ENCODE measurements at places on chromosomes 5 and 9.

DNA sequence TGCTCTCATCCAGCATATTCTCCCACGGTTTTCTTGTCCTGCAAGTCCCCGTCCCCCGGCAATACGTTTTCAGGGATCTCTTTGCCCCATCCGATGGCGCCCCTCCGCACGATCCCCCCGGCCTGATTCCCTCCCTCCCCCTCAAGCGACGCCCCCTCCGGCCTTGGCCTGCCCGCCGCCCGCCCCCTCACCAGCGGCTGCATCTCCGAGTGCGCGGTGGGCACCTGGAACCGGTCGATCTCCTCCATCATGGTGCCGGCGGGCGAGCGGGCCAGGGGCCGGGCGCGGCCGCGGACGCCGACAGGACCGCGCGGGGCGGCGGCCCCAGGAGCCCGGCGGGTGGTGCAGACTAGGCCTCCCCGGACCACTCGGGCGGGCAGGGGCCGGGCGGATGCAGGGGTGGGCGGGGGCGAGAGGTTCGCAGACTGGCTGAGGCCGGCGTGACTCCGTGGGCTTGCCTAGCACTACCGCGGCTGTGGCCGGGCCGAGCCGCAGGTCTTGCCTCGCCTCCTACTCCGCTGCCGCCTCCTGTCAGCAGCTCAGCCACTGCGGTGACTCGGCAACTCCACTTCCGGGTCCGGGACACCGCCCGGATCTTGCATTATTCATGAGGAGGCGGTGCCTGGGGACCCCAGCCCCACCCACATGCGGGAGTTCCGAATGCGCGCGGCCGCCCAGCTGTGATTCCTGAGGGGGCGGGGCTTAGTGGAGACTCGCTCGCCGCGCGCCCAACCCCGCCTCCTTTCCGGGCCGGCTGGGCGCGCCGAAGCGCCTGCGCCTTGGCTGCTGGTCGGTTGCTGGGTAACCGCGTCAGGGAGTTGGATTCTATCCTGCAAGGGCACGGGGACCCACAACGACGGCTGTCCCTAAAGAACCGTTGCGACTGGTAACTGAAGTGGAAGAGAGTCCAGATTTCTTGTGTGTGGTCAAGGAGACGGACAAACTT is at the start of the genes DNAI1 and FAM219A:
Gene DNAI1 (plus strand): TSS at position 793 of the 946 bp plus-strand sequence. CDS start 201 bp downstream, outside the sequence.
Gene FAM219A (minus strand): TSS at position 558 of the 946 bp plus-strand sequence. CDS start 307 bp downstream, at position 251.
- DNase-seq, result peak; percentile 88

DNA sequence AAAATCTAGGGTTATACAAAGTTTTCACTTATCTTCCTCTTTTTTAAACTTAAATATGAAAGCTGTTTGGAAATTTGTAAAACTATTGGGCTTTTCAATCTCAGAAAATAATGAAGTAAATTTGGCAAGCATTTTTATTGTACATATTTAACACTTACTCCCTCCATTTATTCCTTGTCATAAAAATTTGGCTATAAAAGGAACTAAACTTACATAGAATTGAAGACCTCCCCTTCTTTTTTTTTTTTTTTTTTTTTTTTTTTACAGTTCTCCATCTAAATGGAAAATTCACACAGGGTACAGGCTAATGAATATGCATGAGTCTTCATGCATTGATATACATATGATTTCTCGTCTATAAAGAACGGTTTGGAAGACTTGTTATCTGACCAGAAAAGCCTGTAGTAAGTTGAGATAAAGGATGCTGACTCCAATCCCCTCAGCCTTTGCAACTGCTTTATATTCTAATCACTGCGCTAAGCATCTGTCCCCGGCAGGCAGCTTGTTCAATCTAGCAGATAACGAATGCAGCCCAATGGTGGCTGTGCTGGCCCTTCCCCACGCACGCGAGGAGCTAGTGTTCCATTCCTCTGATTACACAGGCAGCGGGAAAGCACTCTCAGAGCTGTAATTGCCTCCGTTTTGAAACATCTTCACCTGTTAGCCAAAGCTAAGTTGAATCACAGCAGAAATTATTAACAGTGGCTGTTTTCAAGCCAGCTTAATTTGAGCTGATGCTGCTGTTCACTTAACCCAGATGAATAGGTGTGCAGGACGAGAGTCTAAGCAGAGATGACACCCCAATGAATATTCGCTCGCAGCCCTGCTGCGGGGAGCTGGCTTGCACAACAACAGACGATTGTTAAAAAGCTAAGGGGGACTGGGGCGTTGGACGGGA is 453.8 kb upstream of the ZNF608 start:
- DNase-seq, result no peak

GRCh38 chr9:124975131-124975530 is 34.2 kb upstream of the GOLGA1 start:
- no peak for DNase-seq

DNA sequence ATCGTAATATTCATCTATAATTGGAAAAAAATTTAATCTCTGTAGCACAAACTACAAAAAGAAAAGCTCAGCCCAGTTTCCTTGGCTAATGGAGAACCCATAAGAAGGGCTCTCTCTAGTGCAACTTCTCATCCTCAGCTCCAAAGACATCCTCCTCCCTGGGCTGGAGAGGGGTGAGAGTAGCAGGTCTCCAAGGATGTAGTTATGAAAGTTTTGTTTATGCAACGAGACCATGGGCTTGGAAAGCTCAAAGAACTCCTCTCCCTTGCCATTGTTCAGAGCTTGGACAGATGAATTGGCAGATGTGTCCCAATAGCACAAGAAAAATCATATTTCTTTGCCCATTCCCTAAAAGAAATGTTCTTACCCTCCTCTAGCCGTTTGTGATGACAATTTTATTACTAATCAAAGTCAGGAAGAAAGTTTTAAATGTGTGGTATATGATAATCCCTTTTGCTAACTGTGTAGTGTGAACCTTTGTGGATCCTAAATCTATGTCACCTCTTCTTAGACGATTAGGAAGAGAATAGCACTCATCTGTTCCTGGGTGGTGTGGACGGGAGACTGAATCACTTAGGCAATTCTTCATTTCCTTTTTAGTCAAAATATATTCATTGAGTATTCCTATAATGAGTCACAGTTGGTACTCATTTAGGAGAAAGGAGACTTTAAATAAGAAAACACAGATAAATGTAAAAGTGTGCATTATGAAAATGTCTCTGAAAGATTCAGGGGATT is 52.2 kb downstream of the GARNL3 start:
- DNase-seq, result no peak

DNA sequence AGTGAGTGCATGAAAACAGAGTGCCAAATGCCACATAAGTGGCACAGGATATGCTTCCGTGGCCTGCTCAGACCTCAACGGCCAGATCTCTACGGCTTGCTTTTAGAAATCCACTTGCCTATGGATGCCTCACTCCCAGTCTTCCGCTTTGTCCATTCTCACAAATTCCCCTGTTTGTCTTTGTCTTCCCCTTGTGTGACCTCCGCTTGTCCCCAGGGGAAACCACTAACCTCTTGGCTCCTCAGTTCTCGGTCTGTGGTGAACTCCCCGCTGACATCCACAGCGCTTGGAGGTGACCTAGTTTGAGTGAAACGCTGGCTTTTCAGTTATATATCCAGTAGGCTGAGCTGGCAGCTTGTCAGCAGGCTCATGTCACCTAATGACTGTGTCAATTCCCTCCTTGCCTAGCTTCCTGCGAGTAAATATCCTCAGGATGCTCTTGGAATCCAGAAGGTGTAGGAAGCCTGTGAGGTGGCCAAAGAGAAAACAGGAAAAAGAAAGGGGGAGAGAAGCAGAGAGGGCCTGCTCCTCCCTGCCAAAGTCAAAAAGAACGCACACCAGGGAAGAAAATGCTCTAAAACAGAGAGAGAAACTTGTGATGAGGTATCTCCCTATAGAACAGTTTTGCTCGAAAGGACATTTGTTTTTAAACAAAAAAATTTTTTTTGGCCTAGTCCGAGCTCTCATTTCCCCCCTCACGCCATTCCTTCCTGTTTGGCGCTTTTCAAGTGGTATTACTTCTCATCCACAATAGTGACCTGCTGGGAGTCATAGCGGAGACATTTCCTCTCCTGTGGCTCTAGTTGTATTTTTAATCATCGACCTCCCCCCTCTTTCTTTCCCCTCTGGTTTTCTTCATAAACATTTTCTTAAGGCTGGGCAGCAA is 101.6 kb upstream of the SPRY4 start:
- no peak for DNase-seq

GRCh38 chr5:116002116-116002906 is 30.0 kb upstream of the ARL14EPL start:
- DNase-seq, result no peak

GRCh38 chr9:35116539-35116897 is 856 bp upstream of the ATOSB start:
- DNase-seq, result no peak

DNA sequence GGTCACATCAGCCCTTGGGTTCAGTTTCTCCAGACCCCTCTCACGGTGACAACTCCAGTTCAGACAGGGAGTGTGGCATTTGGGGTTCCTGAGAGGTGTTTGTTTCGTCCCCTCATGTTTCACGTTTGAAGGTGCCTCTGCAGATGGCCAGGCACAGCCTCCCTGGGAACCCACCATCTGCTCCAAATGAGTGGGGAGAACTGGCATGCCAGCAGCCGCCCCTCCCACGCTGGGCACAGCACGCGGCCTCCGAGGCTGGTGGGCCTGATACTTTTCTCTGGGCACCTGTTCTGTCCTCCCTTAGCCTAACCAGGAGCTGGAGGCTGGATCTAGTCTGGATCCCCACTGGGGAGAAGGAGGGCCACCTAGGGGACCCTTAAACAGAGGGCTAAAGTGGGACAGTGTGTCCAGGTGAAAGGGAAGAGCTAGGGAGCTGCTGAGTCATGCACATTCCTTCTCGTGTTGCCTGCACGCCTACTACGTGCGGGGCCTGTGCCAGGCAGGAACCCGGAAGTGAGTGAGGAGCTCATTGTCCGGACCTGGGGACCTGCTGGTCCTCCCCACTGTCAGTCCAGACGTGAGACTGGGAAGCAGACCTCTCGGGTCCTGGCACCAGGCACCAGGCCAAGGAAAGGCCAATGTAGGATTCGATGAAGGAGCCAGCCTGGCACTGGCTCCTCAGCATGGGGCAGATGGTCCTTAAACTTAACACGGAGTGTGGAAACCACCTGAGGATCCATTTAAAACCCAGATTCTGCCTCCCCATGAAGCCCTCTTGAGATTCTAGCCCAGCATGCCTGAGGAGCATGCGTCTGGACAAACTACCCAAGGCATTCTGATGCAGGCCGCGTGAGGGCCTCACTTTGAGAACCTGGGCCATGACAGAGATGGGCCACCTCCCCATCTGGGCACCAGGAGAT is 11.7 kb downstream of the DNM1 start:
- DNase-seq, result no peak

DNA sequence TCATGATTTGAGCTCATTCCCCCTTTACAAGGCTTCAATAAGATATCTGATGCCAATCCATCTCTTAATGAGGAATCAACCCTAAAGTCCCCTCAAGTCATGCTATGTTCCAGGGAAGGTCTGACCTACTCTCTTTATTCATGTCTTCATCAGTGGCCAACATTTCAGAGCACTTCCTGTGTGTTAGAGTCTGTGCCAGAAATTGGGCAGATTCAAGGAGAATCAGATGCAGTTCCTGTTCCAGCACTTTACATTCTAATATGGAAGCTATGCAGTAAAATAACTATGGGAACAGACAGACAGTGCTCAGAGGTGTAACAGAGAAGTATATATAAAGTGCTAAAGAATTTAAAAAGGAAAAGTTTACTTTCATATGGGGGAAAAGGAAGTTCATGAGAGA is 193.4 kb upstream of the NR4A3 start:
- DNase-seq, result no peak

GRCh38 chr9:7196467-7196866 is 438.7 kb downstream of the KDM4C start:
- no peak for DNase-seq
